Amygdala (tissue), 56 donors: ENCODE measurements at places on chromosomes 4 and X.

DNA sequence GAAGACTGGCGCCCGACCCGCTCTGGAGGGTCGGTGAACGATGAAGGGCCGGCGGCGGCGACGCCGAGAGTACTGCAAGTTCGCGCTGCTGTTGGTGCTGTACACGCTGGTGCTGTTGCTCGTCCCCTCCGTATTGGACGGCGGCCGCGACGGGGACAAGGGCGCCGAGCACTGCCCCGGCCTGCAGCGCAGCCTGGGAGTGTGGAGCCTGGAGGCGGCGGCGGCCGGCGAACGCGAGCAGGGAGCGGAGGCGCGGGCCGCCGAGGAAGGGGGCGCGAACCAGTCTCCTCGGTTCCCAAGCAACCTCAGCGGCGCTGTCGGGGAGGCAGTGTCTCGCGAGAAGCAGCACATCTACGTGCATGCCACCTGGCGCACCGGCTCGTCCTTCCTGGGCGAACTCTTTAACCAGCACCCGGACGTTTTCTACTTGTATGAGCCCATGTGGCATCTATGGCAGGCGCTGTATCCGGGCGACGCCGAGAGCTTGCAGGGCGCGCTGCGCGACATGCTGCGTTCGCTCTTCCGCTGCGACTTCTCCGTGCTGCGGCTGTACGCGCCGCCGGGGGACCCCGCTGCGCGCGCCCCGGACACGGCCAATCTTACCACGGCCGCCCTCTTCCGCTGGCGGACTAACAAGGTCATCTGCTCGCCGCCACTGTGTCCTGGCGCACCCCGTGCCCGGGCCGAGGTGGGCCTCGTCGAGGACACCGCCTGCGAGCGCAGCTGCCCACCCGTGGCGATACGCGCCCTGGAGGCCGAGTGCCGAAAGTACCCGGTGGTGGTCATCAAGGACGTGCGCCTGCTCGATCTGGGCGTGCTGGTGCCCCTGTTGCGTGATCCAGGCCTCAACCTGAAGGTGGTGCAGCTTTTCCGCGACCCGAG, 568 bp downstream of the CHST7 start:
- DNase-seq: peak; percentile 13

GRCh38 chrX:150772150-150772970, 79.2 kb downstream of the MTMR1 start:
- peak; percentile 58 for DNase-seq

GRCh38 chrX:111262086-111262485, 8.2 kb downstream of the CAPN6 start:
- DNase-seq: no peak

GRCh38 chr4:111433441-111433840, 711.8 kb upstream of the FAM241A start:
- no peak for DNase-seq

DNA sequence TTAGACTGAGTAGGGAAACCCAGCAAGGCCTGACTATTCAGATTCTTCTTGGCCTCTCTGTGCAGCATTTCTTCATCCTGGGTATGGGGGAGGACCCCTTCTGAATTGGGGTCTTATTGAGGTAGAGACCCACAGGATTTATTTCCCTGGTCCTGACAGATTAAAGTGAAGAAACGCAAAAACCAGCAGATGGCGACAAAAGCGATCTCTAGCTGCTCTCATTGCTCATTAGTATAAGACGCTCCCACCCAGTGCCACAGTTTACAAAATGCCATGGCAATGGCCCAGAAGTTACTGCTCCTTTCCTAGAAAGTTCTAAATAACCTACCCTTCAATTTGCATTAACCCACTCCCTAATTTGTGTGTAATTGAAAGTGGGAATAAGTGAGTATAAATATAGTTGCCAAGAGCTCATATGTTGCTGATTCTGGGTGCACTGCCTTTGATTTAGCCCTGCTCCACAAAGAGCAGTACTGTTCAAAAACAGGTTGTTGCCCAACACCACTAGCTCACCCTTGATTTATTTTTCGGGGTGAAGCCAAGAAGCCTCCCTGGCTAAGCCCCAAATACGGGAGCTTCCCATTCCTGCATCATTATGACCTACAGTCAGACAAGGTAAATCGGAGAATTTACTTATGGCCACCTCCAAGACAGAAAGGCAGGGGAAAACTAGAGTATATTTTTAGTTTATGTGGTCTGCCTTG, 3.7 kb upstream of the BEX4 start:
- DNase-seq: no peak
